ENCODE measurements at places on chromosomes 4 and X. TPM values are rescaled to one million over a fixed set of nuclear protein-coding genes. Genes with fewer than 3 reads are reported as not detected.

DNA sequence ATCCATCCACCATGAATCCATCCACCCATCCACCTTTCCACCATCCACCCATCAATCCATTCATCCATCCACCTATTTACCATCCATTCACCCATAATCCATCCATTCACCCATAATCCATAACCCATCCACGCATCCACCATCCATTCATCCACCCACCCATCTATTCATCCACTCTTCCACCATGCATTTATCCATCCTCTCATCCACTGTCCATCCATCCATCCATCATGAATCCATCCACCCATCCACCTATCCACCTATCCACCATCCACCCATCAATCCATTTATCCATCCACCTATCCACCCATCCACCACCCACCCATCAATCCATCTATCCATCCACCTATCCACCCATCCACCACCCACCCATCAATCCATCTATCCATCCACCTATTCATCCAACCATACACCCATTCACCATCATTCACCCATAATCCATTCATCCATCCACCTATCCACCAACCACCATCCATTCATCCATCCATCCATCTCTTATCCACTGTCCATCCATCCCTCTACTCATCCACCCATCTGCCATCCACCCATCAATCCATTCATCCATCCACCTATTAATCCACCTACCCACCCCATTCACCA, 179.7 kb upstream of the PSAPL1 start:
- DNase-seq: no peak

- no peak for DNase-seq
Observed at GRCh38 chr4:93157986-93158385, 670.6 kb upstream of the ATOH1 start.

DNA sequence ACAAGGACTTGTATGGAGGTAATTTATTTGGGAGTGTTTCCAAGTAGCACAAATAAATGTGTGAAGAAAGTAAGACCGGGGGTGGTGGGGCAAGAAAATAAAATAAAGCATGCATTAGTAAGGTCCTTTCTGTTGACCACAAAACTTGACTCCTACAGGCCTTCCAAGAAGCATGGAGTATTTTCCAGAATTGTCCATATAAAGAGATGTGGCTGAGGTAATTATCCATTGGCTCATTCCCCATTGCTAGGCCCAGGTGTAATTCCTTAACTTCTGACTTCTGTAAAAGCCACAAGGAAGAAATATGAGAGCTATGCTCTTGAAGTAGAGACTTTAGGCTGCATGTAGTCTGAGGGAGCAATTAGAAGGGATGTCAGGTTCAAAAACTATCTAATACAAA, 430.5 kb upstream of the PABPC4L start:
- no peak for DNase-seq

GRCh38 chr4:128854433-128854832, 44.9 kb downstream of the JADE1 start:
- peak; percentile 79 for DNase-seq

GRCh38 chr4:102454981-102455685, 46.0 kb upstream of the NFKB1 start:
- DNase-seq: no peak

DNA sequence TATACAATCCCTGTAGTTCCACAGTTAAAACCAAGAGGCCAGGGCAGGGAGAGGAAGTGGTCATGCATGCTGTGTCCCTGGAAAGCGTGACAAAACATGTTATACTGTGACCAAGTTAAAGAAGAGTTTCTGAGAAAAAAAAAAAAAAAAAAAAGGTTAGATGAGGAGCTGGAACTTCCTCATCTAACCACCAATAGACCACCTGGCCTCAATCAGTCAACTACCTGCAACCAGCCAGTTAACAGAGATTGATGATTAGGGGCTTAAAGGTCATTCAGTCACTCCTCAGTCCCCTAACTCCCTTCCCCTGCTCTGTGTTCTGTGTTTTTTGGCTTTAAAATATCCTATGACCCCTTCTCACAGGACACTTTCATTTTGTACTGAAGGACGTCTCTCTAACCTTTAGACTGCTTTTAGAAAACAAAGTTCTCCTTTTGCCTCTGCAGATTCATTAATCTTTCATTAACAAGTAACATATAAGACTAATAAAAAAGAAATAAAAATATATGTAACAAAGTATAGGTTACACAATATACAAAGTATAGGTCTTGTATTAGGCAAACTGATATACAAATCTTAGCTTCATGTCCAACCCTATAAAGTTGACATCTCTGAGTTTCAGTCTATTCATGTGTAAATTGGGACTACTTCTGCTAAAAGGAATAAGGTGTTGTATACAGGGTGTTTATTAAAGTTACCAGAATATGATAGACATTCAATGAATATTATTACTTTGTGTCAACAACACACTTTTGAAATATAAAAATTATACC, 179.1 kb upstream of the NDST4 start:
- no peak for DNase-seq

DNA sequence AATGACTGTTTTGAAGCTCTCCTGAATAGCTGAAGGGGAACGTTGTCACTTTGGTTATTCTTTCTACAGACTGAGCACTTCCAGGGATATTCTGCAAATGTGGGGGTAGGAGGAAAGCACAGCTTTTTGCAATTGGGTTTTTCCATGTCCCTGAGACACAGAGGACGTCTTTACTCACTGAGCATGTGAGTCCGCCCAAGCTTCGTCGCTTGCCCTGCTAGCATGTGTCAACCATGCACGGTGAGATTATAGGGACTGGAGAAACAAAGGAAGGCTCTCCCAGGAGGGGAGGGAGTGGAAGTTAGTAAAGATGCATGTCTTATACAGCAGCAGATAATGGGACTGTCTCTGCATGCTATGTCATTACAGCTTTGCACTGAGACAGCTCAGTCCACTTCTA, 111.5 kb upstream of the SFRP2 start:
- no peak for DNase-seq

CXCL1 gene
- not detected for total RNA-seq

- DNase-seq: no peak
Observed at GRCh38 chrX:154010330-154011087, 9.2 kb downstream of the IRAK1 start.

SCFD2 gene
- 39.9 TPM for total RNA-seq

- no peak for DNase-seq
Observed at GRCh38 chr4:151687021-151687640, 73.7 kb downstream of the GATB start.

- DNase-seq: no peak
Observed at GRCh38 chrX:155544881-155545280, 67.9 kb downstream of the TMLHE start.

GRCh38 chr4:41236032-41236431, 20.7 kb upstream of the UCHL1 start:
- no peak for DNase-seq

- no peak for DNase-seq
Observed at GRCh38 chr4:67603310-67604028, 44.9 kb downstream of the STAP1 start.

DNA sequence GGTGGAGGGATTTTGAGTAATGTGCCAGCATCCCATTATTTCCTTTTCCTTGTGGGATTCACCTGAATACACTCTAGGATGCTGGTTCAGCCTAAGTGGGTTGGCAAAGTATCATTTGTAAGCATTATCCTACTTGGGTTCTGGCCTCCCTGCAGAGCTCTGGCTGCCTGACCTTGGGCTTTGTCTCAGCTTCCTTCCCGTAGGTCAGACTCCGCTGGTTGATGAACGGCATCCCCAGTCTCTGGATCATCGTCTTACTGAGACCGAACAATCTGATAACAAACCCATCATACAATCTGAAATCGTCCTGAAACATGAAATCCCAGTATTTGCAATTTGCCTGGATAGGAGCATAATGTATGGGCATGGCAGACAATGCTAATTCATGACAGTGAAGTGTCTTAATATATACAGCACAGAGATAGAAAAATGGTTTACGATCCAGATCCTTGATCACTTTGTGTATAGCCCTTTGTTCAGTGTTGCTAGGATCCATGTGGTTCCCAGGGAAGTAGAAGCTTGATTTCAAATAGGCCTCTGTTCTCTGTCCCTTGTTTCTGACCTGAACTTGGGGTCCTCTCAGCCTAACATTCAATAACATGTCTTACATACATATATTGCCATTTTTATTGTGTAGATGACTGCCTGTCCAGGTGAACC, 5.5 kb downstream of the MID2 start:
- DNase-seq: no peak

- DNase-seq: no peak
Observed at GRCh38 chr4:85127653-85128052, 161.2 kb upstream of the WDFY3 start.

GRCh38 chrX:71941145-71941544, 30.5 kb downstream of the NHSL2 start:
- DNase-seq: no peak

DNA sequence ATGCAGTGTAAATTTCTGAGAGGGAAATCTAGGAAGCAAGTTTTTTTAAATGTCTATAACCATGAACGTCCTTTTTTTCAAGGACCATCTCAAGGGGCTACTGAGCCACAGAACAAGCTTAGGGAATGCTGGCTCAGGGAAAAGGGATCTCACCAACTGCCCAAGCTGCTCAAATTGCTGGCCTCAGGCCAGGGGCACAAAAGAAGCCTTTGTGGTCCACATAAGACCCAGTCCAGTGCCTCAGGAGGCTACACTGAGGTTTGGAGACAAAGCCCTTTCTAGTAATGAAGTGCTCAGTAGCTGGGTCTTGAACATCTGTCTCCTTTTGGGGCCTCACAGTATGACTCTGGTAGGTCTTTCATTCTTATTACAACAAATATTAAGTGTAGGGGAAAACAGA, 305.5 kb downstream of the RAB28 start:
- DNase-seq: no peak

RIBC1 gene
- total RNA-seq: 0.44 TPM

GRCh38 chr4:7929118-7929951, 10.3 kb downstream of the AFAP1 start:
- no peak for DNase-seq

DNA sequence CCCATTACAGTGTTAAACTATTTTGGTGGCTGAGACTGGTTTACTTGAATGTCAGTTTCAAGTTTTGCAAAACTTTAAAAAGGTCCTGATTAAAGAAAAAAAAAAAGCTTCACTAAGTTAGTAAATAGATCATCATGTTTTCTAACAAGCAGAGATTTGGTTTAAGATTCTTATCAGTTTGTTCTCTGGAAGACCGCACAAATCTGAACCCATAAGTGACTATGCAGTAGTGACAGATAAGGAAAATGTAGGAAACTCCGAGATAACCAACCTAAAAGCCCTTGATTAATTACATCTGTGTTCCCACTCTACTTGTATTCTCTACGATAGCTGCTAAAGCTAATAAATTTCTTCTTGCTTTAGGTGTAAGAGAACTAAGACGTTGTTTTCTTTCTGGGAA, 1799.8 kb upstream of the ADGRL3 start:
- no peak for DNase-seq

DNA sequence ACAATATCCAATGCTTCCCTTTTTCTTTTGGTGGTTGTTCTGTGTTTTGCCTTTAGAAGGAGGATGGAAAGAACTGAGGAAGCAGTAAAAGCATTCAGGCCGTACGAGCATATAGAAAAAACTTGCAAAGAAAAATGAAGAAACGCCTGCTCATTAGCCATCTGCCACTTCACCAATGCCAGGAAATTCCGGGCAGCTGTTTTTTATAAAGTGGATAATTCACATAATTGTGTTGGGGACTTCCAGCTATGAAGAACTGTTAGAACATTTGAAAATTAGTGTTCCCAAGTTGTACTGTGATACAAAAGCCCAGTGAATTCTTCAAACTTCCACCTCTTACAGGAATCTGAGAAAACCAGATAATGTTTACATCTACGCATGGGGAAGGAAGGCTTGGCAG, 11.7 kb downstream of the RELL1 start:
- DNase-seq: no peak

SPANXD gene
- not detected for total RNA-seq

CLDN2 gene
- not detected for total RNA-seq

DNA sequence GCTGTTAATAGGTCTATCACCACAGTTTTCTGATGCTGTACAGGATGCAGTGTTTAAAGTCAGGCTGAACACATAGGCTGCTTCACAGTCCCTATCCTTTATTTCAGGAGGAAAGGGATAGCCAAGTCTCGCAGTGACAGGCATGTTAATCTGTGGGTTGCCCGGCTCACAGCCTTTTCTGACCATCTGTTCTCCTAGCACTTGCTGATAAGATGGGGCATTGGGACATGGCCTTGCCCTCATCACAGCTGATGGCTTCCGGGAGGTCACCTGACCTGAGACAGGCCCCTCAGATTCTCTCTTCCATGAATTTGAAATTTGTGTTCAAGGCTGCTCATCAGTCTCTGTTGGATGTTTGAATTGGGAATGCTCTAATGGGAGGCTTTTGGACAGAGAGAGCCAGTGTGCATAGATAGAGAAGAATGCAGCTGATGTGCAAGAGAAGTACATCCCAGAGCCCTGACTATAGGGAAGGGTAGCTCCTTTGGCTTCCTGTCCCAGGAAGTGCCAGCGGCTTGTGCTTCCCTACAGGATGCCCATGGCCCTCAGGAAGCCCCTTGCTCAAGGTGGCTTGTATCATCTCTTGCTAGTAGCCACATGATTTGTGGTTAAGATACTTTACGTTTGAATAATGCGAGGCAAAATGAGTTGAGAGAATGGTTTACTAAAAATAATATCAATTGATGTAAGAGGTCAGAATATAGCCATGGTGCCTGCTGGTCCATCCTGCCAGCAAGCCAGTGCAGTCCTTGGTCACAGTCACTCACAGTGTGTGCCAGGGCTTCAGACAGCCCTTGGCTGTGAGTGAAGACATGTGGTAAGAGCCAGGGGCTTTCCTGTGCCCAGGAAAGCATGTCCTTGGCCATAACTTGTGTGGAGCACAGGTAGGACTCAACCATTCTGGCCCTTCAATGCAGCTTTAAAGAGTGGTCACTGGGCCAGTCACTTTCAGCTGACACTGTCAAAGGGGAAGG, 88.6 kb downstream of the TSPAN7 start:
- no peak for DNase-seq

DNA sequence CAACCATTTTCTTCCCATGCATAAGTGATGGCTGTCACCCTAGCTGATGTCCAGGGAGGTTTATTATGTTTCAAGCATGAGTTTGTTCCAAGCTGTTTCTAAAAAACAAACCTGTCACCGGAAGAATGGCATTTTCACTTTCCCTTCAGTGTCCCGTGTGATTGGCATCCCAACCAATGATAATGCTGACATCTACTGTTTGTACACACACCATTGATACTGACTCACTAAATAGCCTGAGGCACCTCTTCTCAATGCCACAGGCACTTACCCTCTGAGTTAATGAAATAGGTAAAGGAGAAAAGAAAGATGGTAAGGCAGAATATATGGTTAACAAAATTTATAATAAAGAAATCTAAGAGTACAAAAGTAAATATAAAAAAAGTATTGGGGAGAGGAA, 23.1 kb upstream of the VCX2 start:
- DNase-seq: no peak

DNA sequence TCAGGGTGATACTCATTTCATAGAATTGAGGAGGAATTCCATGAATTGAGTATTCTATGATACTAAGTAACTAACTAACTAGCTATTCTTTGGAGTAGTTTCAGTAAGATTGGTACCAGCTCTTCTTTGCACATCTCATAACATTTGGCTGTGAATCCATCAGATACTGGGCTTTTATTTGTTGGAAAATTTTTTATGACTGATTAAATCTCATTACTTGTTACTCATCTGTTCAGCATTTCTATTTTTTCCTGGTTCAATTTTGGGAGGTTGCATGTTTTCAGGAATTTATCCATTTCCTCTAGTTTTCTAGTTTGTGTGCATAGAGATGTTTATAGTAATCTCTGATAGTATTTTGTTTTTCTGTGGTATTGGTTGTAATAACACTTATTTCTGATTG, 70.8 kb upstream of the FREM3 start:
- DNase-seq: no peak

- no peak for DNase-seq
Observed at GRCh38 chr4:150135134-150135772, 57.0 kb downstream of the DCLK2 start.
